ENCODE measurements at places on chromosomes 16 and 17.

GRCh38 chr16:89167425-89167941 is 4.1 kb upstream of the CDH15 start:
- H3K4me1 ChIP-seq: peaks cover 21% of the 10 kb centered on the region
- no peak overlapping the region for H3K27ac ChIP-seq
- H3K36me3 ChIP-seq: no peaks in the 10 kb centered on the region
- peaks cover 31% of the 10 kb centered on the region for H3K27me3 ChIP-seq
- H3K4me3 ChIP-seq: peak overlapping the region; percentile 56
- DNase-seq: peak; percentile 75

DNA sequence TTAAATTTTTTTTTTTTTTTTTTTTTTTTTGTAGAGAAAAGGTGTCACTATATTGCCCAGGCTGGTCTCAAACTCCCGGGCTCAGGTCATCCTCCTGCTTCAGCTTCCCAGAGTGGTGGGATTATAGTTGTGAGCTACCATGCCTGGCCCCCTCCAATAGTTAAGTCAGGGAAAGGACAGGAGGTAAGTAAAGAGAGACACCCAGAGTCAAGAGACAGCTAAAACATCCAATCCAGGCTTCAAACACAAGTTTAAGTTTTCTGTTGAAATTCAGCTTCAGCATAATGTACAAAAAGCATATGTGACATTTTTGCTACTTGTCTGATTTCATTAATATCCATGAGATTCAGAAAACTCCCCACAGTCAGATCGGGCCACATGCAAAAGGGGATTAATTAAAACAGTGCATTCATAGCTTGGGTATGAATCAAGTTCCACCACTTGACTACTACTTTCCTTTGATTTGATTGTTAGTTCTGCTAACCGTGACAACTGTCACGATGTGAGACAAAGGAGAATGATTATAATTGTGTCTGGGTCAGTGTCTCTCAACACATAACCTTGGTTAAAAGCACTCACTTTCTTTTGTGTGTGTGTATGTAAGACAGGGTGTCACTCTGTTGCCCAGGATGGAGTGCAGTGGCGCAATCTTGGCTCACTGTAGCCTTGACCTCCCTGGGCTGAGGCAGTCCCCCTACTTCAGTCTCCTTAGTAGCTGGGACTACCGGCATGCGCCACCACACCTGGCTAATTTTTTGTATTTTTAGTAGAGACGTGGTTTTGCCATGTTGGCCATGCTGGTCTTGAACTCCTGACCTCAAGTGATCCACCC is 184.9 kb downstream of the PARN start:
- H3K36me3 ChIP-seq: peaks cover 5% of the 10 kb centered on the region
- no peak overlapping the region for H3K27ac ChIP-seq
- no peaks in the 10 kb centered on the region for H3K27me3 ChIP-seq
- DNase-seq: no peak
- no peak overlapping the region for H3K4me3 ChIP-seq
- peaks cover 2% of the 10 kb centered on the region for H3K4me1 ChIP-seq

GRCh38 chr16:50208460-50208931 is 55.4 kb downstream of the TENT4B start:
- H3K27me3 ChIP-seq: no peaks in the 10 kb centered on the region
- H3K4me1 ChIP-seq: peaks cover 18% of the 10 kb centered on the region
- DNase-seq: peak; percentile 51
- H3K27ac ChIP-seq: peak overlapping the region; percentile 55
- no peak overlapping the region for H3K4me3 ChIP-seq

DNA sequence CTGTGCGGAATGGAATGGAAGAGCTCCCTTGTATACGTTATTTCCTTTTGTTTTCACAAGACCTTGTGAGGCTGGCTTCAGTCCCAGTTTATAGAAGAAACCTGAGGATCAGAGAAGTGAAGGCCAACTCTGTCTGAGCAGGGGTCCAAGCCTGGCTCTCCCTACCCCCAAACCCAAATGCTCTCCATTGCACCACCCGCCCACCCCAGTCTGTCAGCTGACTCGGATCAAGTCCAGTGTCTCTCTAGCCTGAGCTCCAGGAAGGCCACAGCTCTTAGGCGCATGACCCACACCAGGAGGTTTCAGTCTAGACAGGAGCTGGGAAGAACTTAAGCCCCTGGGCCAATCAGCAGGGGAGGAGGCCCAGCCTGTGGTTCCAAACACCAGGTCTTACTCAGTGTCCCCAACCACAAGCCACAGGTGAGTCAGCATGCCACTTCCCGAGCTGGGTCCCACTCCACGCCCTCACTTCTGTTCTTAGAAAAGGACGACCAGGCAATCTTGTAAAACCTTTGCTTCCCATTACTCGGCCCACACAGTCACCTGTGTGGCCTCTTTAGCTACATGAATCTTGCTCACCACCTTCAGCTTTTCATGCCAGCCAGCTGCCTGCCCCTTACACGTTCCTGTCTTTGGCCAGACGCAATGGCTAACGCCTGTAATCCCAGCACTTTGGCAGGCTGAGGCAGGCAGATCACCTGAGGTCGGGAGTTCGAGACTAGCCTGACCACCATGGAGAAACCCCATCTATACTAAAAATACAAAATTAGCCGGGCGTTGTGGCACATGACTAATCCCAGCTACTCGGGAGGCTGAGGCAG is 27.8 kb downstream of the TK2 start:
- H3K36me3 ChIP-seq: peaks cover 47% of the 10 kb centered on the region
- H3K27ac ChIP-seq: peak overlapping the region; percentile 83
- peak; percentile 84 for DNase-seq
- no peak overlapping the region for H3K4me3 ChIP-seq

- no peak overlapping the region for H3K27ac ChIP-seq
- H3K27me3 ChIP-seq: no peaks in the 10 kb centered on the region
- H3K36me3 ChIP-seq: peaks cover 43% of the 10 kb centered on the region
- peaks cover 16% of the 10 kb centered on the region for H3K4me1 ChIP-seq
These were observed 25.1 kb downstream of the UNK start for GRCh38 chr17:75809631-75810111.

- H3K4me1 ChIP-seq: no peaks in the 10 kb centered on the region
- H3K4me3 ChIP-seq: no peak overlapping the region
- H3K27me3 ChIP-seq: peaks cover 73% of the 10 kb centered on the region
- no peaks in the 10 kb centered on the region for H3K36me3 ChIP-seq
- no peak overlapping the region for H3K27ac ChIP-seq
- DNase-seq: no peak
These were observed 21.5 kb upstream of the CD300E start for GRCh38 chr17:74645010-74645409.

DNA sequence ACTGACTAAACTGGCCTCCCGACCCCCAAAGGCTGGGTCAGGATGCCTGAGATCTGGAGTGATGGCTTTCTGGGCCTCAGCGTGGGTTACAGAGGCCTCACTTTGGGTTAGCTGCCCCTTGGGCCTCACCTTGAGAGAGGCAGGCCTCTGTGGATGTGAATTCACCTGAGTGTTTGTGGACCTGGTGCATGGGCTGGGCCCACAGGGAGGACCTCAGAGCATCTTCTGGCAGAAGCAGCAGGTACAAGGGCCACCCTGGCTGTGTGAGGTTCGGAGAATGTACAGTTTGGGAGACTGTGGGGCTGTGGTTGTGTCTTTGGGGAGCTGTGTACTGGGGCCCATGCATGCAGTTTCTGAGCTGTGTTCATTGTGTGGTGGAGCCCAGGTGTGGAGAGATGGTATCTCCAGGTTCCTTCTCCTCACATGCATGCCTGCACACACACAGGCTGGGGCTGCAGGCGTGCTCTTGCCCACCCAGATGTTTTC is 18.3 kb downstream of the RARA start:
- DNase-seq: no peak
- H3K4me3 ChIP-seq: peak overlapping the region; percentile 65
- H3K4me1 ChIP-seq: peaks cover 66% of the 10 kb centered on the region
- H3K27me3 ChIP-seq: no peaks in the 10 kb centered on the region
- peaks cover 23% of the 10 kb centered on the region for H3K36me3 ChIP-seq

DNA sequence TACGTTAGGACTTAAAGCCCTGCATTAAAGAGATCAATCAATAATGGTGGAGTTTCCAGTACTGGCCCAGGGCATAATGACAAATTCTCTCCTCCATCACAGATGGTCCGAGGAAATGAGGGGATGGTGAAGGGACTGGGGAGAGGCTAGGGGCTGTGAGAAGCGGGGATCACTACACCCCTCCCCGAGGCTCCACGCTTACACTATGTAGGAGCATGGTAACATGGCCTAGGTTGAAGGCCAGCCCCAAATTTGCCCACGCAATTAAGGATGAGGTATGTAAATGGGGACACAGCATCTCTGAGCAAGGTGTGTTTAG is 8.0 kb upstream of the AKTIP start:
- peaks cover 3% of the 10 kb centered on the region for H3K4me1 ChIP-seq
- no peaks in the 10 kb centered on the region for H3K27me3 ChIP-seq
- H3K36me3 ChIP-seq: no peaks in the 10 kb centered on the region
- no peak overlapping the region for H3K27ac ChIP-seq
- no peak overlapping the region for H3K4me3 ChIP-seq
- no peak for DNase-seq

DNA sequence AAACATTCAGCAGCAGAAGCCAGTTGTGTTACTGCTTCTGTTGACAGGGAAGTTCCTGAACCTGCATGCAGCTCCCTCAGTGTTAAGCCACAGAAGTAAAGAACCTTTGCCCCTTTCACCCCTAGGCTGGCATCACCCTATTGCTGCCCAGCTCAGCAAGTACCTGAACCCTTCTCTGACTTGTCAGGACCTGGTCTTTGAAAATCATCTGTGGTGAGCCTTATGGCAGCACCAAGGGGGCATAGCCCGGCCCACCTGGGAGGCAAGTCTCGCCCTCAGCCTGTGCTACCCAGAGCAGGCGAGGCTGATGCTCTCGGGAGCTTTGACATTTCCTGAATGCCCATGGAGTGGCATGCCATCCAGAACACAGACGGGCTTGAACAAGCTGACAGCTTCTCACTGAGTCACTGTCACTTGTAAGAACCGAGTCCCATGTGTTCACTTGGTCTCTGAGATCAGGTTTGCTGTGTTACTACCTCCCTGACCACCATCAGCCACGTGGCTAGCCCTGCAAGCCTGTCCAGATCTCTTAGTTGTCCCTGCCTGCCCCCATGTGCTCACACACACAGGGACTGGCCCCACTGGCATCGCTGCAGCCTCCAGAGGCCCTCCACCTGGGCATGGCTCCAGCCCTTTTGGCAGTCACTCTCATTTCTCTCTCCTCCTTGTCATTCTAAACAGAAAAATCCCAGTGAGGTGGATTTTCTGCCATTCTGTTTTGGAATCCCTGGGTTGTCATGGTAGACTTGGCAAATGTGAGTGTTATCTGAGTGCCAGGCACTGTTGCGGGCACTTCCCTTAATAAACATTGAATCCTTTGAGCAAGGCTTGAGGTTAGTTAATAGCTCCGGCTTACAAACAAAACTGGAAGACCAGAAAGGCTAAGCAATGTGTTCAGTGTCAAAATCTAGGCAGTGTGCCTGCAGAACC is 2.9 kb upstream of the CARMIL2 start:
- peaks cover 18% of the 10 kb centered on the region for H3K27me3 ChIP-seq
- H3K36me3 ChIP-seq: peaks cover 23% of the 10 kb centered on the region
- H3K27ac ChIP-seq: no peak overlapping the region
- no peak for DNase-seq

DNA sequence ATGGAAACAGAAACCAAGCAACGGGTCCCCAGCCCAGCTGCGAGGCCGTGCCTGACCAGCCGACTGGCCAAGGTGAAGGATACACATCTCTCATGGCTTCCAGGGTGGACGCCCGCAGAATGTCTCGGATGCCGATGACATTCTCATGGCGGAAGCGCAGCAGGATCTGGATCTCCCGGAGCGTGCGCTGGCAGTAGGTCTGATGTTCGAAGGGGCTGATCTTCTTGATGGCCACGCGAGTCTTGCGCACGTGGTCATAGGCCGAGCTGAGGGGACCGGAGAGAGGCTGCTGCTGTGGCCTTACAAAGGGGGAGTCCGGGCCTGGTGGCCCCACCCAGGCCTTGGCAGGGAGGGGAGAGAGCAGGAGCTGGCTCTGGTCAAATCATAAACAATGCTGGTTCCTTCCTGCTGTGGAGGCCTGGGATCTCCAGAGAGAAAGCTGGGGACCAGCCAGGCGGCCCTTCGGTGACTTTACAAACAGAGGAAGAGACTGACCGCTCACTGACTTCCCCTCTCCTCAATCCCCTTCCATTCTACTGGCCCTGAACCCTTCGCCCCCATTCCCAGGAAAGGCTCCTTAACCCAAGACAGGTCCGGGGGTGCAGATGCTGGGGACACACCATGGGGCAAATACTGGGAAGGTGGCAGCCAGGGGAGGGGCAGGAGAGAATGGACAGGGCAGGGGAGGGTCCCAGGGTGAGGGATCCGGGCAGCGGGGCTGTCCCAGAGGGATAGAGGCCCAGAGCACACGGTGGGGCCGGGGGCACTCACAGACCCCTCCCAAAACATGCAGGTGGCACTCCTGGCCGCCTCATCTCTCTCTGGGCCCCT is 1.1 kb downstream of the MAPK3 start:
- peak; percentile 36 for DNase-seq
- H3K27ac ChIP-seq: no peak overlapping the region
- peaks cover 12% of the 10 kb centered on the region for H3K4me1 ChIP-seq
- peak overlapping the region; percentile 89 for H3K4me3 ChIP-seq

- DNase-seq: no peak
- no peak overlapping the region for H3K27ac ChIP-seq
- no peaks in the 10 kb centered on the region for H3K4me1 ChIP-seq
- no peak overlapping the region for H3K4me3 ChIP-seq
These were observed 677 bp downstream of the SULT1A2 start for GRCh38 chr16:28596115-28596630.

DNA sequence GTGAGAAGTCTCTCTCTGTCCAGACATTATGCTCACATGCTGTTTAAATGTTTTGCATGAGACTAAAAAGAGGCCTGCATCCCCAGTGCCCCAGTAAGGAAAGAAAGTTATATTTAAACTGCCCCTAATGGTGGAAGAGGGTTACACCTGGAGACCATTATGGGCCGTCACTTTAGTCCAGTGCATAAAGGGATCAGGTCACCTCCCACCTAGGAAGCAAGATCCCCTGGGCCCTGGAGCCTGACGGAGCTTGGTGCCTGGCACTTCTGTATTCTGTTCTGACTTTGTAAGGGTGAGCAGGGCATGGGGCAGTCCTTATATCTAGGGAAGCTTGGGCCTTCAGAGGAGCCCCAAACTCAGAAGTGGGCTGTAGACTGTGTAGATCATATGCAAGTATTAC is 67.9 kb downstream of the CPPED1 start:
- no peaks in the 10 kb centered on the region for H3K27me3 ChIP-seq
- no peak overlapping the region for H3K4me3 ChIP-seq
- H3K36me3 ChIP-seq: no peaks in the 10 kb centered on the region

GRCh38 chr17:69269131-69269998 is 40.7 kb upstream of the ABCA10 start:
- H3K36me3 ChIP-seq: no peaks in the 10 kb centered on the region
- H3K4me3 ChIP-seq: no peak overlapping the region
- H3K4me1 ChIP-seq: no peaks in the 10 kb centered on the region
- no peaks in the 10 kb centered on the region for H3K27me3 ChIP-seq
- DNase-seq: peak; percentile 14

- H3K27ac ChIP-seq: no peak overlapping the region
- no peak for DNase-seq
- H3K36me3 ChIP-seq: no peaks in the 10 kb centered on the region
- peaks cover 3% of the 10 kb centered on the region for H3K27me3 ChIP-seq
- H3K4me1 ChIP-seq: peaks cover 6% of the 10 kb centered on the region
These were observed 48.1 kb upstream of the SIAH1 start for GRCh38 chr16:48433116-48433849.
